Activated B cell treated with CpG ODN at 0.5 μM for 24 hours (primary cell): ENCODE measurements at places on chromosomes 3 and 15. TPM values are rescaled to one million over a fixed set of nuclear protein-coding genes. Genes with fewer than 3 reads are reported as not detected.

The TOPAZ1 gene
- total RNA-seq, result not detected in 2 replicates

The KLHL6 gene
- total RNA-seq, result 34.6 and 41.7 TPM in 2 replicates

The SLCO3A1 gene
- total RNA-seq, result 0.51 and 0.82 TPM in 2 replicates

The FAM107A gene
- total RNA-seq, result not detected in 2 replicates

The NR2F2 gene
- total RNA-seq, result not detected in 2 replicates

The ATP13A4 gene
- total RNA-seq, result 3.4 TPM in 2 replicates

The GABRR3 gene
- total RNA-seq, result not detected in 2 replicates

The TICRR gene
- 0.69 TPM in 2 replicates for total RNA-seq

- no peak for DNase-seq
Observed at GRCh38 chr15:38626443-38627050, 61.9 kb upstream of the RASGRP1 start.

- no peak overlapping the region for H3K27ac ChIP-seq
- no peak overlapping the region for H3K4me3 ChIP-seq
- DNase-seq, result no peak
- no peaks in the 10 kb centered on the region for H3K27me3 ChIP-seq
Observed at GRCh38 chr3:46080124-46080968, 53.1 kb upstream of the XCR1 start.

DNA sequence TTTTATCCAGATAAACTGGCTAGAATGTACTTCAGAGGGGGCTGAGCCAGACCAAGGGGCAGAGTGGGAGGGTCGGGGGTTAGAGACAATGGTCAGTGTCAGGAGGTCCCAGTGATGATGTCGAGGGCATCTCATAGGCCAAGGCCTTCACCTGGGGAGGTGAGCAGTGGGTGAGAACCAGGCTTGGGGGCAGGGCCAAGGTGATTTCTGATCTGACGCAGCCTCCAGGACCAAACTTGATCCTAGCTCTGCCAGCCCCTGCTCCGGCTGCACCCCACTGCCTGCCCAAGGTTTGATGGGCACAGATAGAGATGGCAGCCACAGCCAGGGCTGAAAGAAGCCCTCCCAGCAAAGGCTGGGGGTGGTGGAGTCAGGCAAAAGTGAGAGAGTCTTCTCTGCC, 14.9 kb downstream of the XYLB start:
- H3K36me3 ChIP-seq, result no peaks in the 10 kb centered on the region
- no peaks in the 10 kb centered on the region for H3K27me3 ChIP-seq
- H3K27ac ChIP-seq, result no peak overlapping the region
- H3K4me1 ChIP-seq, result no peaks in the 10 kb centered on the region
- H3K4me3 ChIP-seq, result no peak overlapping the region

DNA sequence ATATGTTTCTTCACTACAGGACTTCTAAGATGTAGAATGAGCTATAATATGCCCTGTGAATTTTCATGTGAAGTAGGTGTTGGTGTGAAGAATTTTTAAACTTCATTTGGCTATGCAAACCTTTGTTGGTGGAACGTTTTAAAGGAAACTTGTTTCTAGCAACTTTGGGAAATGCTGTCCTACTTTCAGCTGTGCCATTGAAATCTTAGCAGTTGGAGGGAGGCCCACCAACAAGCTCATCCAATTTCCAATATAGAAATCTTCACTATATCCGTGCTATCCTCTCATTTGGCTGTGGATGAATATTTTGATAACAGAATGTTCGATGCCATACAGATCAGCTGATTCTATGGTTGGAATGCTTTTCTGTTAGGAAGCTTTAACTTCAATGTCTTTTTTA, 51.3 kb downstream of the GRM7 start:
- H3K4me3 ChIP-seq, result no peak overlapping the region
- no peaks in the 10 kb centered on the region for H3K36me3 ChIP-seq
- no peak for DNase-seq

DNA sequence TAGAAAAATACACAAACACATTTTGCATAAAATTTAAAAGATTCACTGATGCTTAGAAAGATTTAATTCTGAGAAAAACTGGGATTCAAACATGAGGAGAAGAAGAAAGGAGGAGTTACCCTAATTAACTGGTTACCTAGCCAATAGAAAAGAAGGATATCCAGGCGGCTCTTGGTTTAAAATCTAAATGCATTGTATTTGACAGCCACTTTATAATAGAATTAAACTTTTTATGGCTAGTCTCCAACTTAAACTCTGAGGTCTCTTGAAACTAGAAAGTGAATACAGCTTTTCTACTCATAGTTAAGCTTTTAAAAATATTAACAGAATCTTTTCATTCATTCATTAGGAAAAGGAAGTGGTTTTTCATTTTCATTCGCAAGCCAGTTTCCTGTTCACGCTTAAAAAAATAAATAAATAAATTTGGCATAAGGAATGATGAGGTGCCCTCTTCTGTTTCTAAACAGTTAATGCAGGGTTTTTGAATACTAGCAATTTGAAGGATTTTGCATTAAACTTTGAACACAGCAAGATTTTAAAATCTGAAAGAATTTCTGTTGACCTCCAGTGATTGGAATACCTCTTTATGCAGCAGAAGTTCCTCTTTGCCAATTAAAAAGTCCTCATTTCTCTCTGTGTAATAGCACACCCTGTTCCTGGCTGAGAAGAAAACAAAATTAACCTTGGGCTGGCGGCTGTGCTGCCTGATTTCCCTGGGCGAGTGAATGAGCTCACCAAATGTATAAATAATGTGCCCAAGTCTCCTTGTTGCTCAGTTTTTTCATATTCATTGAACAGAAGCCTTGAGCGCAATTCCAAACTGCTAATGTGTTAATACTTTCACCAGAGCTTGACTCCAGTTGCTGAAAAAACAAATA, 105.1 kb downstream of the ZMAT3 start:
- H3K27me3 ChIP-seq, result no peaks in the 10 kb centered on the region
- peak overlapping the region; percentile 81 for H3K27ac ChIP-seq
- H3K4me1 ChIP-seq, result peaks cover 46% of the 10 kb centered on the region
- no peaks in the 10 kb centered on the region for H3K36me3 ChIP-seq

DNA sequence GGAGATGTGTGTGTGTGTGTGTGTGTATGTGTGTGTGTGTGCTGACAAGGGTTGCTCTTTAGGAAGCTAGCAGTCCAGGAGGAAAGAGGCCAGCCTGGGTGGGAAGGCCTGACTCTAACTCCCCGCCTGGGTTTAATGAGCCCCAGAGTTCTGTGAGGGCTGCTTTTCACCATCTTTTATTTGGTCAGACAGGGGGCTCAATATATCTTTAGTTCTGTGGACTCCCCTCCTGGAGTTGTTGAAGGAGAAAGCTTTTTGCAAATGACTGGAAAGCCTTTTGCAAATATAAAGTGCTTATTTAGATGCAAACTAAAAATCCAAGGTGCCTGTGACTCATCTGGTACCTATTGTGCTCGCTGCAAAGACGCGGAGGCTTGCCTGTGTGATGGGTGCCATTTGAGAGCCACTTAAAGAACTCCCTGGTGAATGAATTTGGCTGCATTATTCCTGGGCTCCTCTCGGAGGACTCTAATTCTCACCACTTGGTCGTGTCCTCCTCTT, 24.5 kb downstream of the DRD3 start:
- no peak for DNase-seq
- H3K4me3 ChIP-seq, result no peak overlapping the region
- H3K4me1 ChIP-seq, result peaks cover 11% of the 10 kb centered on the region
- H3K36me3 ChIP-seq, result no peaks in the 10 kb centered on the region

DNA sequence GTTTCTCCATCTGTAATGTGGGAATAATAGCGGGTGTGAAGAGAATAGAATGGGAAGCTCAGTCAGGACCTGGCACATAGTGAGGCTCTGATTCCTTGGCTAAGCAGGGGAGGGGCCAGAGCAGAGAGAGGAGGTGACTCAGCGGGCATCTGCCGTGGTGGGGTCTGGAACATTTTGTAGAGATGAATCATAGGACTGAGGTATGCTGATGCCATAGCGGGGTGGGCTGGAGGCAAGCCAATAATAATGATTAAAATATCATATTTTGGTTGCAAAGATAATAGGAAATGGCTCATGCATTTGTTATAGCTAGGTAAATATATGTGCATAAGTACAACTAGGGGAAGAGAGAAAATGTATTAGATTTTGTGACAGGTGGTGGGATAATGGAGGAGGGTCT, 11.2 kb downstream of the TGM4 start:
- no peaks in the 10 kb centered on the region for H3K4me1 ChIP-seq
- H3K27ac ChIP-seq, result no peak overlapping the region
- no peak overlapping the region for H3K4me3 ChIP-seq
- DNase-seq, result no peak

GRCh38 chr15:71198846-71199245, 83.6 kb downstream of the THSD4 start:
- no peak overlapping the region for H3K27ac ChIP-seq
- H3K4me3 ChIP-seq, result no peak overlapping the region
- H3K36me3 ChIP-seq, result no peaks in the 10 kb centered on the region
- DNase-seq, result no peak
- H3K4me1 ChIP-seq, result no peaks in the 10 kb centered on the region
- H3K27me3 ChIP-seq, result no peaks in the 10 kb centered on the region

DNA sequence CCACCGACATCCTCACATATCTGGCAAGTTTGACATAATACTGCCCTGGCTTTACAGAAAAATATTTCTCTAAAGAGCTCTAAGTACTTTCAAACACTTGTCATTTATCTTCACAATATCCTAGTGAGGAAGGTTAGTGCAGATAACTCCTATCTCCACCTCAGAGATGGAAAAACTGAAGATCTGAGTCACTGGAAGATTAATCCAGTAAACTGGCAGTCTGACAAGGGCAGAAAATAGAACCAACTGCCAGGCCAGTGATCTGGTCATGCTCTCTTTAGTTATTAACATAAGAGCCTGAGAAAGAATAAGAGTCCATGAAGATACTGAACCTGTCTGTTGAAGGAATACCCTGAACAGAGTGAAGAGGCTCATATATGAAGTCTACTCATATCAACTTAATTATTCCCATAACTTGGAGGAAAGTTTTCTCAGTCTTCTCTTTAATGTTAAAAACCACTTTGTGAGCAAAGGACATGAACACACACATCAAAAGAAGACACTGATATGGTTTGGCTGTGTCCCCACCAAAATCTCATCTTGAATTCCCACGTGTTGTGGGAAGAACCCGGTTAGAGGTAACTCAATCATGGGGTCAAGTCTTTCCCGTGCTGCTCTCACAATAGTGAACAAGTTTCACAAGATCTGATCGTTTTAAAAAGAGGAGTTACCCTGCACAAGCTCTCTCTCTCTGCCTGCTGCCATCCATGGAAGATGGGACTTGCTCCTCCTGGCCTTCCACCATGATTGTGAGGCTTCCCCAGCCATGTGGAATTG, 61.4 kb downstream of the GOLIM4 start:
- no peak for DNase-seq
- H3K27me3 ChIP-seq, result no peaks in the 10 kb centered on the region
- peaks cover 45% of the 10 kb centered on the region for H3K36me3 ChIP-seq
- no peak overlapping the region for H3K4me3 ChIP-seq

DNA sequence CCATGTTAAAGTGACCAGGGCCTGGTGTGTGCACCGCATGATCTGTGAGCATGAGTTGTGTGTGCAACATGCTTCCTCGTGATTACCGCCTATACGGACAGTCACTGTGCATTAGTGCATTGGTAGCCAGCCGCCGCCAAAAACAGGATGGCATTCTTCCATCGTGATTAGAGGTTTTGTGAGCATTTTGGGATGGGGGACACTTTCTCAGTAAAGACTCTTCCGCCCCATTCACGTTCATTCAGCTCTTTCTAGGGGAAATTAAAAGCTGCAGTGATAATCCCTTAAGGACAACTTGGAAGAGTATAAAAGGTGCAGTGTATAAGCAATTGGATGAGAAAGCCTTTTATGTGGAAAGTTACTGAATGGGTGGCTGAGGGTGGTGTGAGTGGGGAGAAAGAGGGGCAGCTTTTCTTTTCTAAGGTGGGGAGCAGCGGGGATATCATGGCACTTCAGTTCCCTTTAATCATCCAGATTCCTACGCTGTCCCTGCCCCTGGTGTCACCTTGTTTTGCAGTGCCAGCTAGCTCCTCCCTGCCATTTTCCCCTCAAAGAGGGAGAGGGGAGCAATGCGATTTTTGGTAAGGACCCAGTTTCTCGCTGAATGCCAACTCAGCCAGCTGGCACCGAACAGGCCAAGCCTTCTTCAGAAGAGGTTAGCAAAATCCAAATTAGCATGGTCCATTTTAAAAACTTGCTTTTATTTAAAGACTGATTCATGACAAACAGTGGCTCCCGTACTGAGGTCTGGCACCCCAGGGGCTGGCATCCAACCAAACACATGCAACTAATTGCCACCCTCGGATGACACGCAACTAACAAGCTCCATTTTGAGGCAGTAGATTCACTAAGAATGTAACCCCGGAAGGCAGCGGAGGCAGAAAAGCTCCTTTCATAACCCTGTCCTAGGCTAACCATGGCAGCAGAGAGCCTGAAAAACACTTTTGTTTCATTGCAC, 447.8 kb downstream of the FHIT start:
- no peak overlapping the region for H3K4me3 ChIP-seq

DNA sequence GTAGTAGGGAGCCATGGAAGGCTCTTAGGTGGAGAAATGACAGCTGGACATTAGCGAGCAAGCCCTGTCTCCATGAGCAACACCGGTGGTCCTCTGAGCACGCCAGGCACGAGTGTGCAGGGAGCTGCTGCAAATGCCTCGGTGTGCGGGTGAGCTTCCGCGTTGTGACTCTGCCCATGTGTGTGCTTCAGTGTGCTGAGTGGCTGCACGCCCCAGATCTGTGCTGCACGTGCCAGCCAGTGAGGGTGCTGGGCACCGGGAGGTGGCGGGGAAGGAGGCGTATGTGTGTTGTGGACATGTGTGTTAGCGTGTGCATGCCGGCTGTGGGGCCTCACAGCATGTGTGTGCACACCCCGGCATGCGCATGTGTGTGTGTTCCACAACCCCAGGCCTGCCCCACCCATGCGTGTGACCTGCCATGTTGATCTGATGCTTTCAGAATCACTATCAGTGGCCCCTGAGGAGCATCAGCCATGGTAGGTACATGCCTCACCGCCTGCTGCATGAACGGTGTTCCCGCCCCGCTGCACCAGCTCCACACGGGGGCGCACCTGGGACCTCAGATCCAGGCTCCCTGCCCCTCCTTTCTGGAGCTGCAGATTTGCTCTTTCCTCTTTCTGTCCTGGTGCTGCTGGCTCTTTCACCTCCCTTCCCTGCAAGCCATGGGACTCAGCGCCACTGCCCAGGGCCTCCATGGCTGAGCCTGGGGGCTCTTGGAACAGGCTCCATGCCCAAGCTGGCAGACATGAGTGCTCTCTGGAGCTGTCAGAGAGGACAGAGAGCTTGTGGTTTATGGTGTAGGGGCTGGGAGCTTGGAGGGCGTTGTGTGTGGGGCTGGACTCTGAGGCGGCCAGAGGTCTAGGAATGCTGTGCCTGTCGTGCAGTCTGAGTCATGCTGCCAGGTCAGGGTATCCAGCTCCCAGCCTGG, 169.4 kb downstream of the TBC1D2B start:
- H3K4me3 ChIP-seq, result no peak overlapping the region
- H3K36me3 ChIP-seq, result no peaks in the 10 kb centered on the region
- H3K4me1 ChIP-seq, result no peaks in the 10 kb centered on the region
- H3K27ac ChIP-seq, result no peak overlapping the region
- H3K27me3 ChIP-seq, result peaks cover 4% of the 10 kb centered on the region
